ENCODE measurements at places on chromosomes 5 and 9.

GRCh38 chr5:139849942-139850341 is 54.3 kb downstream of the PSD2 start:
- no peak for DNase-seq

DNA sequence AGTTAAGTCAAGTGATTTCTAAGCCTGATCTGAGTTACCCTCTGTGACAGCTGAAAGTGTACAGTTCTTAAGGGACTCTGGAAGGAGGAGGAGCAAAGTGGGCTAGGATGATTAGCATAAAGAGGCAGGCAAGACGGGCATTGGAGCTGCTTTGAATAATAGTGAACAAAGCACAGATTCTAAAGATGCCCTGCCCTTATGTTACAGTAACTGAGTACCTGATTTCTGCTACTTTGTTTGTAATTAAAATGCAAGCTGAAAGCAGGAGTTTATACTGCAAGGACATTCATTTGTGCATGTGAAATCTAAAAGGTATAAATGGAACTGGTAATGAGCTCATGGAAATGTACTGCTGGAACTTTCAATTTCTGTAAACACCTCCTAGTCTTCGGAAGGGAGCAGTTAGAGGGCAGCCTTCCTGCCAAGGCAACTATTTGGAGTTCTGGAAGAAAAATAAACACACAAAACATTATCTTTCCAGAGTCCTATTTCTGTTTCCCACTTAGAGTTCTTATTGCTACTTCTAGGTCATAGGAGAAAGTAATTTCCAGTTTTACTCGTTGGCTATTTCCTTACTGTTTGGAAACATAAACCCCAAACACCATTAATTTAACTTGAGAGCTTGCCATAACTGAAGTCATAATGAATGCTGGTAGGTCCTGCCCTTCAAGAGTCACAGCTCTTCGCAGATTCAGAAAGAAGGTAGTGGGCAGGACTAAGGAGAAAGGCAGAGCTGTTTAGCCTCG is at the start of gene RANBP3L:
Gene RANBP3L, minus strand, starts transcription at position 45 of the 746 bp plus-strand sequence. CDS start 486 bp downstream, outside the sequence.
- DNase-seq = no peak

GRCh38 chr5:167766957-167767356 is 524.5 kb upstream of the WWC1 start:
- no peak for DNase-seq

DNA sequence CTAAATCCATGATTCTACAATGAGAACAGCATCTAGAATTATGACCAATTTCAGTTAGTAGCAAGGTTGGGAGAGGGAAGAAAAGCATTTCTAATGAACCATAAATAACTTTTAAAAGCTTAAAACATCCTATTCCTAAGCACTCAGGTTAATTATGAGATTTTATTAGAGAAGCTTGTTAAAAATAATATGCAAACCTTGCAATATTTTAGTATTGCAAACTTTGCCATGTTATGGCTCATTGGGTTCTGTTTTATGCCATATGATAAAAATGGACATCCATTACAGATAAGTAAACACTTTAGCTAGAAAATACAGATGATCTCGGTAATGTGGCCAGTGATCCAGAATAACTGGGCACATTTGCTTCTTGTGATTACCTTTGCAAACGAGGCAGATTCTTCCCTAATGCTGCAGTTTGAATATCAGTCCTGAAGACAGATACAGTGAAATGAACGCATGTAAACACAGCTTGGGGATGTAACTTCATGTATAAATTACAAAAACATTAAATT is 447.0 kb downstream of the PLK2 start:
- no peak for DNase-seq

DNA sequence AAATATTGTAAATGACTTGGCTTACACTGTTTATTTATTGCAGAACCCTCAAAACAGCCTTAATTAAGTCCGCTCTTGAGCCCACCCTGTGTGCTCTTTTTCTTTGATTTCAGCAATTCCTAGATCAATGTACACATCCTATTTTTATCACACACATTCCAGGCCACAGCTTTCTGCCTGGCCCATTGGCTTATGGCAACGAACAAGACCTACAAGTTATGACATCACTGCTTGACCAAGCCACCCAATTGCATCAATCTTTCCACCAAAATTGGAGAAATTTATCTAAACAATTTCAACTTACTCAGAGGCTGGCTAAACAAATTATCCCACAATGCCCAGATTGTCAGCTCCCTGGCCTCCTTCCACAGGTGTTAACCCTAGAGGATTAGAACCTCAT is 158.4 kb downstream of the CPLANE1 start:
- no peak for DNase-seq

GRCh38 chr5:131640043-131640856 is 5.2 kb upstream of the RAPGEF6 start:
- peak; percentile 21 for DNase-seq

GRCh38 chr5:112010475-112010874 is 253.5 kb upstream of the NREP start:
- no peak for DNase-seq

DNA sequence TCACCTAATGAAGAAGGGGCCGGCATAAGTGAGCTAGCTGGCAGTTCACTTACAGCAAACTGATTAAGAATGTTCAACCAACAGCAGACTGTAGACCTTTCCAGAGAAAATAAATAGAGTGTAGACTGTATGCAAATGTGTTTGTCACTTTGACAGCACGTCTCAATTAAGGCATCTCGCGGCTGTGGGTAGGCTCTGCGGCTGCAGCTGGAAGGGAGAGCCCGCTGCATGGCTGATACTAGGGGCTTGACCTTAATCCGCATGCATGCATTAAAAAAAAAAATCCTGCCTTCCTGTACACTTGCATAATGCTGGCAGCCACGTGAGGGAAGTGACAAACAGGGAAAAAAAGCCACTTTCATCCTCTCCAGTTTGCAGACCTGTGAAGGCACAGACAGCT is 82.3 kb downstream of the CRB2 start:
- DNase-seq = no peak

GRCh38 chr9:76810377-76810957 is 46.2 kb downstream of the PCA3 start:
- DNase-seq = no peak

GRCh38 chr5:53256746-53257145 is 147.2 kb upstream of the MOCS2 start:
- DNase-seq = no peak

GRCh38 chr9:111854799-111855198 is 41.8 kb upstream of the UGCG start:
- DNase-seq = no peak

GRCh38 chr5:110815916-110816605 is 77.3 kb downstream of the SLC25A46 start:
- DNase-seq = no peak

GRCh38 chr5:80219391-80219790 is 36.5 kb downstream of the SERINC5 start:
- DNase-seq = no peak

DNA sequence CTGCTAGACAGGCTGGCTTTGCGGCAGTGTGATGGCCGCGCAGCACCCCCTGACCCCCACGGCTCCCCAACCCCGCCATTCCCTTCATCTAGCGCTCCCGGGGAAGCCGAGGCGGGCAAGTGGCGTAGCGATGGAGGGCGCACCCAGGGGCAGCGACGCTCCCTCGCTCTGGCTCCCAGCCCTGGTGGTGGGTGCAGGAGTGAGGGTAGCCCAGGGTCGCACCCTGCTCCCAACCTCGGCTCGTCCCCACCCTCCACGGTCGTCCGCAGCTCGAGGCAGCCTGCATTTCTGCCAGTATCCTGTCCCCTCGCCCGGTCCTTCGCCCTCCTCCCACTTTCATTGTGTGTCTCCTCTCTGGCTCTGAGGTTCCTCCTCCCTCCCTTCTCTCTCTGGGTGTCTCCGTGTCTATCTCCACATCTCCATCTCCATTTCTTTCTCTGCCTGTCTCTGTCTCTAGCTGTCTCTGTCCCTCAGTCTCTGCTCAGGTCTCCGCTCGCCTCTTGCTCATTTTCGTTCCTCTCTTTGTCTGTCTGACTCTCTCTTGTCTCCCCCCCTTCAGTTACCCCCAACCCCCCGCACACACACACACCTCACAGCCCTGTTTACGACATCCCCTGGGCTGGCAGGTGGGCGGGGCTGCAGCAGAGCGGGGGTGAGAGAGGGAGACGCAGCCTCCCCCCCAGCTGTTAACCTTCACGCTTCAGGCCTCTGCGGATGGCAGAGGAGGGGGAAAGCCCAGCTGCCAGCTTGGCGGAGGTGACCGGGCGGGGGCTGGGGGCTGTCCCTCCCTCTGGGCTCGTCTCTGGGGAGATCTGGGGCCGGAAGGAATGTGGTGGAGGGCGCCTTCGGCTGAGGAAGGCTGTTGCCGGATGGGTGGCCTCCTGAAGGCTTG is 48.7 kb upstream of the PSD2 start:
- peak; percentile 84 for DNase-seq

All from stimulated activated CD8-positive, alpha-beta memory T cell treated with anti-CD3 and anti-CD28 coated beads, Interleukin-15, amount 100 ng/mL, for 4 hours (primary cell).